Stimulated activated CD8-positive, alpha-beta memory T cell treated with anti-CD3 and anti-CD28 coated beads, Interleukin-12 subunit alpha, Interleukin-12 subunit beta, amount 100 ng/mL, for 4 hours (primary cell): ENCODE measurements at places on chromosomes 2 and 18.

DNA sequence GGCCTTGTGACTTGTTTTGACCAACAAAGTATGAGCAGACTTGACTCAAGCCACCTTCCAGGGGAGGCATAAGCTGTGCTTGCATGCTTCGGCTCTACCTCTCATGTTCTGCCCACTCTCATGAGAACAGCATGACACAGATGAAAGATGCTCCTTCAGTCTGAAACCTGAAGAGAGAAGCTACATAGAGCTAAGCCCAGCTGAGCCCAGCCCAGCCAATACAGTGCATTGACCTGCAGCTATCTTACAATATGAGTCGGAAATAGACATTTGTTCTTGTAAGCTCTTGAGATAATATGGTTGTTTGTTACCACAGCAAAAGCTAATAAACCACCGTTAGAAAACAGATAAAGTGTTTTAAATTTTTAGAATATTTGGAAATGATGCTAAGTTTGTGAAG, 426.7 kb upstream of the PKDCC start:
- no peak for DNase-seq

GRCh38 chr2:76197842-76198448, 487.2 kb upstream of the GCFC2 start:
- DNase-seq: no peak

- no peak for DNase-seq
These were observed 86.2 kb downstream of the CRIM1 start for GRCh38 chr2:36441816-36442215.

GRCh38 chr2:188381614-188382013, 89.9 kb downstream of the GULP1 start:
- no peak for DNase-seq

DNA sequence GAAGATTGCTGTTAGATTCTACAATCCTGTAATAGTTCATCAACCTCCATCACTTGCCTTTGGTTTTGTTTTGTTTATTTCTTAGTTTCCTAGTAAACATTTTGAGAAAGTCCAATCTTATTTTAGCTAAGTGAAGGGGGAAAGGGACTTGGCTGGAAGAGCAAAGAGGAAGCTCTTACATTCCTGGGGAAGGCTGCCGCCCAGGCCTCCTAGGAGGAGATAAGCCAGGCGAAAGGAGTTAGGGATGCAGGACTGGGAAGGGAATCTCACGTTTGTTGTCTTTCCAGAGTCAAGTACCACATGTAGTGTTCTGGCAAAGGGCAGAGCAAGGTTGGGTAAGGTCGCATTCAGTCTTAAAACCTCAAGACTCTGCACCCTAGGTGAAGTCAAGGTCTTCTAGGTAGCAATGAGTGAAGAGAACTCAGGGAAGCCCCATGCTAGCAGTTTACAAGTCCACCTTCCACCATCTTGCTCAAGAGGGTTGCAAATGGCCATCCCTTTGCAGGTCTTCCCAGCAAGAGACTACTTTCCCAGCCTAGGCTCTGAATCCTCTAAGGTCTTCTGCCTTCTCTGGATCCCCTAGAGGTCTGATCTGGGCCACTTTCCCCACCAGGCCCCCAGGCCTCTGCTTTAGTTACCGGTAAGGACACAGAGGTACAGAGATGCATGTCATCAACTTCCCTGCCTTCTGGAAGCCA, 320.7 kb downstream of the CYP26B1 start:
- no peak for DNase-seq

DNA sequence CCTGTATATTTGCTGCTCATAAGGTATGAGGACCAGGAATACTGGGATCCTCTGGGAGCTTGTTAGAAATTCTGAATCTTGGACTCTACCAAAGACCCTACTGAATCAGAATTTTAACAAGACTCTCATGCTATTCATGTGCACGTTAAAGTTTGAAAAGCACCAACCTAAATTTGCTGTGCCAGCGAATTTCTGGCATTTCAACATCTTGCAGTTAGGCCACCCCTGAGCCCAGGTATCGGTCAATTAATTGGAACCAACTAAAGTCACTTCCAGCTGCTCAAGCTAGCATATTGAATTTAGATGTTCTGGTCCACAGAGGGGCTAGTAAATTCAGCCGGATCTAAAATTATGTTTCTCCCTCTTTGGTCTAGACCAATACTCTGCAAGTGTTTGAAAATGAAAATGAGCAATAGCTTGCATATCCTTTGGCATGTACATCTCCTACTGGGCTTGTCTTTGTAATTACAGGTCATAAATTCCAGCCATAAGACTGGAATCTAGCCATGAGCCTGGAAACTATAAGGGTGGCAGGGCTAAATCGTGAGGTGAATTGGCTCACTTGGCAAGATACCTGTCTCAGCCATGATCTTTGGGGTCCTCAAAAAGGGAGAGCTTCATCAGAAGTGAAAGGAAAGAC, 72.4 kb downstream of the SKA1 start:
- no peak for DNase-seq

DNA sequence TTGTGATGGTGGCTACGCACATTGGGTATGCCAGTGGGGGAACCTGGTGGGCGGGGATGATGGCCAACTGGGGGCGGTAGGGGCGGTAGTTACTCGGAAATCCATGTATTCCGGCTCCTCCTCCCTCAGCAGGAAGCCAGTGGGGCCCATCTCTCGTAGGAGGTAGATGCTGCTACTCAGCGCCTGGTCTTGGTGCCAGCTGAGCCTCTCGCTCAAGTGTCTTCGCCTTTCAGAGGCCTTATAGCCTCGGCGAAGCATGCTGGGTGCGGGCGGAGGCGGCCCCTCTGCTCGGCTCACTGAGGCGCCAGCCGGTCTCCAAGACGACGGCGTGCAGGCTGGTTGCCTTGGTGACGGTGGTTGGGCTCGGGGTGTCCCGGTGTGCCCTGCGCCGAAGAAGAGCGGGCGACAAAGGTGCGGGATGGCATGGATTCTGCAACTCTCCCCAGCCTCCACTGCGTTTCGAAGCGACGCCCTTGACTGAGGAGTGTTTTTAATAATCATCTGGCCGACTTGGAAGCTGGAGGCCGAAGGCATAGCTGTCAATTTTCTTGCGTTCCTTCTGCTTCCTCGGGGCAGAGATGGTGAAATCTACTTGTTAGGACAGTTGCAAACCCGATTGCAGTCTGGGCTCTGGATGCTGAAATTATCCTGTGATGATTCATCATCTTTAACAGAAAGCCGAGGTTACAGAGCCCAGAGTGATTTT, at the start of gene ZSWIM2:
Gene ZSWIM2, minus strand, starts transcription at position 298 of the 706 bp plus-strand sequence. Its CDS starts 40 bp downstream, at position 258.
- no peak for DNase-seq

GRCh38 chr18:47815486-47816270, 114.8 kb downstream of the SMAD2 start:
- DNase-seq: no peak

DNA sequence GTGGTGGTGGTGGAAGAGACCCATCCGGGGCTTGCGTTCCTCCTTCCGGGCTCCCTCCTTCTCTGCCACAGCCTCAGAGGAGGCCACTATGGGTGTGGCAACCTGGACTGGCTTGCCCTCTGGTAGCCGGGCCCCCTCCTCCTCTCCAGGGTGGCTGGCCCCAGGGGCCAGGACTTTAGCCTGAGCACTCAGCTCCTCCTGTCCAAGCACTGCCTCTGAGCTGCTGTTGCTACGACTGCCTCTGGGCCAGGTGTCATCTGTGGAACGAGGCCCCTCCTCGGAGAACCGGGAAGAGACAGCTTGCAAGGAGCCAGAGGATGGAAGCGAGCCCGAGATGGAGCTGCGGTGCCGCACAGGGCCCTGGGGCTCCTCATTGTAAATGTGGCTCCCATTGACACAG, 16.7 kb upstream of the SFXN5 start:
- no peak for DNase-seq

DNA sequence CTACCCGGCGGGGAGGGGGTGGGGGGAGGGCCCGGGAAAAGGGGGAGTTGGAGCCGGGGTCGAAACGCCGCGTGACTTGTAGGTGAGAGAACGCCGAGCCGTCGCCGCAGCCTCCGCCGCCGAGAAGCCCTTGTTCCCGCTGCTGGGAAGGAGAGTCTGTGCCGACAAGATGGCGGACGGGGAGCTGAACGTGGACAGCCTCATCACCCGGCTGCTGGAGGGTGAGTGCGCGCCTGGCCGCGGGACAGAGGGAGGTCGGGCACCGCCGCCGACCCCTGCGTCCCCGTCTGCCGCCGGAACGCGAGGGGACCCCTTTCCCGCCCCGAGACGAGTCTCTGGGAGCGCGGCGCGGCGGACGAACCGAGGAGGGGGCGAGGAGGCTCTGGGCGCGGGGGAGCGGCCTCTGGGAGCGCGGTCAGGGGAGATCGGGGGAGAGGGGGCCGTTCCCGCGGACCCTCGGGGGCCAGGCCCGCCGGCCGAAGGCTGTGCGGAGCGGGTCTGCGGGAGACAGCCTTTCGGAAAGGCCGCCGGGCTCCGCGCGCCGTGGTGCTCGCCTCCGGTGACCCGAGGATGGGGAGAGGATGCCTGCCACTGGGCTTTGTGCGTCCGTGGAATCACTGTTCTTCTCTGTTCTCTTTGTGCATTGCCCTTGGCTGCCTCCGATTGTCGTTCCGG, 463 bp downstream of the PPP1CB start:
- DNase-seq: no peak

DNA sequence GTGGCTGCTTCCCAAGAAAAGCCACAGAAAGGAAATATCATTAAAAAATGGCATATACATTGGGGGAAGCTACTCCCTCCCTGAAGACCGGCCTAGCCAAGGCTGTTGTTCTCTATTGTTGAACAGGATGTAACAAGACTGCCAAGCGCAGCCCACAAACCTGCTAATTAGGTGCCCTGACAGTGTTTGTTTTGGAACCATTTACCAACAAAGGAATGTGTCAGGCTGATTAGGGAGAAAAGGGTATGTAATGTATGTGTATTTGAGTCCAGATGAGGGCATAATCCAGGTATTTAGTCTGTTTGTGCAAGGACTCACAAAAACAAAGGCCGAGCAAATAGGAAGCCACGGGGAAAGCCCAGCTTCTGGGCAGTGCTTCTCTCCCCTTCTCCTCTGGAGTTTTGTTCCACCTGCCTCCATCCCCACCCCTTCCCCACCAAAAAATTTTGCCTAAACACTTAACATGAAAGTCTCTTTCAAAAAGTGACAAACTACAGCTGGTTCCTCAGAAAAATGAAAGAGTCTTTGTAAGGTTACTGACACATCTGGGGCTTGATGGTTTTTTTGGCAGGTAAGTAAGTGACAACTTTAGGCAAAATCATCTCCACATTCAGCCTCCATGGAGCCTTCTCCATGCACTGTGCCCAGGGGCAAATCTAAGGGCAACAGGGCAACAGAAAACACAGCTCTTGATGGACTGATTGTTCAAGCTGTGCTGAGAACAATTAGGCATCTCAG, 78.3 kb upstream of the FZD5 start:
- no peak for DNase-seq

DNA sequence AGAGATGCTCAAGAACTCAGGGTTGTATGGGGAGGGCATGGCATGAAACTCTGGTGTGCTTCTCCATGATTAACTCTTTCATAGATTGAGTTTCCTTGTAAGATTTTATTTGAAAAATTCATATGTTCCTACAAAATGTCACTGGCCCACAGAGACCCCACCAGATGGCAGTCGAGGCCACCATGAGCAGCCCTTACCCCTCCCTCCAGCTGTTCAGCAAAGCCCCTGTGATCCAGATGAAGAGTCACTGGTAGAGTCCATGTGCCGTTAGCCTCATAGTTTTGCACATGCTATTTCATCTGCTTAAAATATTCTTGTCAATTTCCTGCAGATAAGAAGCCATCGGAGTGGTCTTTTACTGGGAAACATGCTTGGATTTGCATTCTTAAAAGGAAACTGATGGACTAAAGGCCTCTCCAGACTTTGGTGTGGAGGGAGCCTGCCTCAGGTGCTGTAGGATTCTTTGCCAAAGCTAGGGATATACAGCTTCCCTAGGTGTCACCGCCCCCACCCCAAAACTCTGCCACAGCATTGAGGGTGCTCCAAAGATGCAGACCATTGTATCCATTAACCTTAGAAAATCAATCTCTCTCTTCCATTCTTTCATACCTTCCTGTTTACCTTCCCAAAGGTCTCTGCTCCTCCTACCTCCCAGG, 18.8 kb downstream of the ZNF385B start:
- DNase-seq: no peak

GRCh38 chr2:205754285-205754923, 72.1 kb downstream of the NRP2 start:
- DNase-seq: no peak

DNA sequence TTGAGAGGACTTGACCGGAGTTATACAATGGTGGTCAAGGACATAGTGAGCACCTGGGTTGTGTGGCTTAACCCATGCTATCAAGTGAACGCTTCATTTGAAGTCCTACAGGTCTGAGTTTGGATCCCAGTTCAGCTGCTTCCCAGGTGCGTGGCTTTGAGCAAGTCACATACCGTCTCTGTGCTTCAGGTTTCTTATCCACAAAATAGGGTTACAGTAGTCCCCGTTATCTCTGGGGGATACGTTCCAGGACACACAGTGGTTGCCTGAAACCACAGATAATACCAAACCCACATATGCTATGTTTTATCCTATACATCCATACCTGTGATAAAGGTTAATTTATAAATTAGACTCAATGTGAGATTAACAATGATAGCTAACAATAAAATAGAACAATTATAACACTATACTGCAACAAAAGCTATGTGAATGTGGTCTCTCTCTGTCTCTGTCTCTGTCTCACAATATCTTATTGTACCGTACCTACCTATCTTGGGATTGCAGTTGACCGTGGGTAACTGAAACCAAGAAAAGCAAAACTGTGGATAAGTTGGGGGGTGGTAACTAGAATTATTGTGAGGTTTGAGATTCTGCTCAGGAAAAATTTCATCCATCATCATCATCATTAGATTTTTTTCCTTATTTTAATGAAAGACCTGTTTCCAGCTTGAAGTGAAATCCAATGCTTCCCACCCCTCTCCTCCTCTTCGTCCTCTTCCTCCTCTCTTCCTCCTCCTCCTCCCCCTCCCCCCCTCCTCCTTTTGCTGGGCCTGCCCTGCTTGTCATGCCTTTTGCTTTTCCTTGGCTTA, 22.7 kb downstream of the LBH start:
- DNase-seq: no peak

DNA sequence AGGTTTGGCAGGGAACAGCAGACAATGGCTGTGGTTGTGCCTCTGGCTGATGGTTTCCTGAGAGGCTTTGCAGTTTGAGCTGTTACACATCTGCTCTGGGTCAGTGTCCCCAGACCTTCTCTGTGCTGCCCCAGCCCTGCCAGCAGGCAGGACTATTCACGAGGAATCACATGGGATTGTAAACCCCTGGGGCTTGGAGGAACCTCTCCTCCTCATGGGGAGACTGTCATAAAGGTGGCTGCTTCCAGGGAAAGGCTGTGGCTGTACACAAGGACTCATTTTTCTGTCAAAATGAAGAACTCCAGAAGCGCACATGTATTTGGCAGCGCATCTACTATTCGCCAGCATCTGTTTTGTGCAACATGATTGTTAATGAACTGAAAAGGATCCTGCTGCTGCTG, 142.6 kb upstream of the CYP1B1 start:
- no peak for DNase-seq
